ENCODE measurements at places on chromosomes 5 and 9.

- no peak for DNase-seq
Observed at GRCh38 chr9:124507880-124508423, 753 bp upstream of the NR5A1 start.

- no peak for DNase-seq
Observed at GRCh38 chr9:113302792-113303418, at the start of gene RNF183. TSS of gene RNF183 (minus strand) at chr9:113303376. CDS start at chr9:113298184, 5,192 bp downstream.

DNA sequence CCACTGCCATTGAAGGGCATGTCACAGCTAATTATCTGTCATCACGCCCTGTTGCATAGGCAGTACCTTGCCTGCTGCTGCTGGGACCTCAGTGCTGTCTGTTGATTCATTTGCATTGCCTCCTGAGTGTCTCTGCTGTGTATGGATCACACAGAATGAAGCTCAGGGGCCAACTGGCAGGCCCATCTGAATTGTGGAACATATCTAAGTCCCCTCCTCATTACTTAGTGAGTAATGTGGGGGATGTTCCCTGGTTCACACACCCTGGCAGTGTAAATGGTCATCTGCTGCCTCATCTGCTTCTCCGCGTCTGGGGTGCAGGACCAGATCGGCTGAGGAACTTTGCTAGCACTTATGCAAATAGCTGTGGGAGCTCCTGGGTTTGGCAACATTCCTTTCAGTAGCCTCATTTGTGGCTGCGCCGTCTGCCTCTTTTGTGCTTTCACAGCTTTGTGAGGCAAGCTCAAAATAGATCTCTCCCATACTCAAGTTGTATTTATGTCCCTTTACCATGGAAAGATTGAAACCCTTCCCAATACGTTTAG is 25.4 kb downstream of the TYRP1 start:
- DNase-seq = no peak

GRCh38 chr5:175215906-175216305 is 228.1 kb downstream of the DRD1 start:
- DNase-seq = no peak

- no peak for DNase-seq
Observed at GRCh38 chr5:128708841-128709240, 170.8 kb upstream of the FBN2 start.

All from stimulated activated CD8-positive, alpha-beta memory T cell treated with anti-CD3 and anti-CD28 coated beads, Interleukin-15, amount 100 ng/mL, for 1 hour (primary cell).